ENCODE measurements at places on chromosomes 5 and 9. TPM values are rescaled to one million over a fixed set of nuclear protein-coding genes. Genes with fewer than 3 reads are reported as not detected.

Gene POLE3
- total RNA-seq, result 22.3 TPM

DNA sequence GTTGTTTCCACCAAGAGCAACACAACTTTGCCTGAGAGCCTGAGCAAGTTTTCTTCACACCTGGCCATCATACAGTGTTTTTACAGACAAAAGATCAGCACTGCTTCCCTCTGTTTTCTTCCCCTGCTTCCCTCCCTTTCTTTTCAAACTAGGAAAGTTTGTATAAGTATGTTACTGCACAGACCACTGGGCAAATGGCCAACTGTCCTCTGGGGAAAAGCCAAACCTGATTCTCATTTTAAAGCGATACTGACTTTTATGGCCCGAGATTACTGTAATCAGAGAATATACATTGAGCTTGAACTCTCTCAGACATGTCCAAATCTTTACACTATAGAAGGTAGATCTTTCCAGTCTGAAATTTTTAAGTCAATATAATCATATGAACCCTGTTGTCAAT is 415.0 kb downstream of the NFIB start:
- no peak for DNase-seq

- DNase-seq, result no peak
These were observed 459.4 kb downstream of the GADD45G start for GRCh38 chr9:90064248-90064647.

DNA sequence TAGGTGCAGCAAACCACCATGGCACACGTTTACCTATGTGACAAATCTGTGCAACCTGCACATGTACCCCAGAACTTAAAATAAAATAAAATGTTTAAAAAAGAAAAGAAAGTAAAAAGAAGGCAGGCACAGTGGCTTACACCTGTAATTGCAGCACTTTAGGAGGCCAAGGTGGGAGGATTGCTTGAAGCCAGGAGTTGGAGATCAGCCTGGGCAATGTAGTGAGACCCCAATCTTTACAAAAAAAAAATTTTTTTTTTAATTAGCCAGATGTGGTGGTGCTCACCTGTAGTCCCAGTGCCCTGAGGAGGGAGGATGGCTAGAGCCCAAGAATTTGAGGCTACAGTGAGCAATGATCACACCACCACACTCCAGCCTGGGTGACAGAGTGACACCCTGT is 12.5 kb upstream of the LHFPL2 start:
- no peak for DNase-seq

DNA sequence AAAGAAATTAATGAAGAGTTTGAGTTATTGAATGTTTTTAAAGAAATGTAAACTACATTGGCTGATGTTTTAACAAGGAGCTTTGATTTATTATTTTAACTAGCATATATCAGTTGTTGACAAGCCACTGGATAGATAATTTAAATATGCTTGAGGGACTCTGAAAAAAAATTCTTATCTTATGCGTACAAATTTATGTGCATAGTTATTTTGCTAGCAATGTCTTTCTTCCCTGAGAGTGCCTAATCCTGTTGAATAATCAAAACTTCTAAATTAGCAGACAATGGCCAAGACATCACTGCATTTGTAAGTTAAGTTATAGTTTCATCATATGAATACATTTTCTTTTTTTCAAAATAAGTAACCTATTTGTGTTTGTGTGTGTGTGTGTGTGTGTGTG is 342.3 kb downstream of the MED10 start:
- no peak for DNase-seq

All from glutamatergic neuron (in vitro differentiated cells).